Left lung (tissue), 14 donors: ENCODE measurements at places on chromosomes 6 and 20. TPM values are rescaled to one million over a fixed set of nuclear protein-coding genes. Genes with fewer than 3 reads are reported as not detected.

- DNase-seq = no peak
These were observed 5.5 kb upstream of the CTCFL start for GRCh38 chr20:57530327-57530981.

POM121L2 gene
- polyA plus RNA-seq = not detected

WDR46 gene
- 65.0 TPM for polyA plus RNA-seq

- DNase-seq = no peak
These were observed 93.7 kb downstream of the MAP3K4 start for GRCh38 chr6:161085246-161085645.

- no peak for DNase-seq
These were observed 22.6 kb upstream of the ELOVL2 start for GRCh38 chr6:11066505-11067347.

- DNase-seq = no peak
These were observed 9.6 kb downstream of the CD24 start for GRCh38 chr6:106964954-106965353.

DNA sequence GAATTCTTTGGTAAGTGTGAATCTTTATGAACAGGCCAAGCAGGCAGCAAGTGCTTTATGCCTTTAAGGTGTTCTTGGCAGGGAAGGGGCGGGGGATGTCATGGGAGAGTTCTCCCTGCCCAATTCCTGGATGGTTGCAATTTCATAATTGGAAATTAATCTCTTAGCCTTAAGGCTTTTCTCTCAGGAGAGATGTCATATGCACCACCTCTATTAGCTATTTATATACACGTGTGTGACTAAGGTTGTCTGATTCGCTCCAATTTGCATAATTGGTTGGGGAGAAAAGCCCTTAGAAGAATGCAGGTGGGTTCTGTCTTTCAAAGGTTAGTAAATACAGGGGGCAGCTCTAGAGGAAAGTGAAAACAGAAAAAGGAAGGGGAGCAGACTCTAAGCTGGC lies 5.2 kb upstream of the ENPP5 start:
- no peak for DNase-seq

DNA sequence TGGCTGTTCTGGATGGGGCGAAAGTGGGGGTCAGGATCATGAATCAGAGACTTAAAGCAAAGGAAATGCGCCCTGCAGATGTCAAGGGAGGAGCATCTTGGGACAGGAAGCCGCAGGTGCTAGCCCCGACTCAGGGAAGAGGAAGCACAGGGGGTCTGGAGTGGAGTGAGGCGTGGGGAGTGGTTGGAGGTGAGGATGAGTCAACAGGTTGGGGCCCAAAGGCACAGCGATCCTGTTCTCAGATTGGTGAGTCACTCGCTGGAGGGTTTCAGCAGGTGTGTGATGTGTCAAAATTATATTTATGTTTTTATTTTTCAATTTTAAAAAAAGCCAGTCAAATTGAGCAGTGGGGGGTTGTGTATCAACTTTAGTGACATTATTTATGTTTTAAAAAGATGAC lies 19.0 kb downstream of the PACSIN1 start:
- DNase-seq = no peak
